ENCODE measurements at places on chromosomes 7 and 10.
A peak's percentile ranks its signal among the peaks of the same experiment; 100 is the strongest.

GRCh38 chr10:62234077-62234605, 34.5 kb downstream of the RTKN2 start:
- DNase-seq: no peak

GRCh38 chr7:55548295-55548731, 24.0 kb downstream of the VOPP1 start:
- no peak for DNase-seq

- DNase-seq: no peak
Observed at GRCh38 chr7:150751702-150752101, 14.5 kb downstream of the GIMAP5 start.

DNA sequence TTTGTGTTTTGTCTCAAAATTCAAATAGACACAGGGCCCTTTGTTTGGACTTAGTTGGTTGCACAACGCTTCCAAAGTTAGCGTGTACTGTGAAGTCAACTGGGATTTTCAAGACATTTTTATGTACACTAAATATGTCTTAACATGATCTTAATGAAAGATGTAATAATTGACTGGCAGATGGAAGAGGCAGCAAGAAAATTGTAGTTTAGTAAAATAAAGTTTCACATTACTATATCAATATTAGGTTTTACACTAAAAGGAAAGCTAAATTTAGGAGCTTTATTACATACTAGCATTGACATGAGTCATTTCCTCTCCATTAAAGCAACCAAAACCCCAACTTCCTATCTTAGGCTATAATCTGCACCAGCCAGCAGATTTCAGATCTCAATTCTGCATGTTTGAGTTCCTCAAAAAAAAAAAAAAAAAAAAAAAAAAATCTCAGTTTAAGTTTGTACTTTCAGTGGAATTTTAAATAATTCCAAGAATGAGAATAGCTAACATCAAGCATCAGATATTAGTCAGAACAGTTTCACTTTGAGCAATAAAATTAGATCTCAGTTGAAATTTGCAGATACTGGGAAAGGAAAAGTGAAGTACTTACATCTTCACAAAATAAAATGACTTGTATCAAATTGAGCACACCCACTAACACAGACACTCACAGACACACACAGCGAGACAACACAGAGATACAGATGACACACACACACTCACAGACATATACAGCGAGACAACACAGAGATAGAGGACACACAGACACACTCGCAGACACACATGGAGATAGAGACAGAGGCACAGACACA, 346.6 kb upstream of the KLF6 start:
- peak; percentile 82 for DNase-seq

GRCh38 chr7:24576171-24577025, 3.1 kb downstream of the PALS2 start:
- DNase-seq: peak; percentile 49

- DNase-seq: no peak
Observed at GRCh38 chr10:29669149-29669548, 34.4 kb upstream of the SVIL start.

GRCh38 chr7:3430588-3430987, 129.5 kb downstream of the SDK1 start:
- DNase-seq: no peak

- DNase-seq: peak; percentile 65
Observed at GRCh38 chr7:92836489-92836999, at the start of gene CDK6. CDK6 (minus strand) TSS chr7:92836573; CDS start chr7:92833323, 3,250 bp downstream.

DNA sequence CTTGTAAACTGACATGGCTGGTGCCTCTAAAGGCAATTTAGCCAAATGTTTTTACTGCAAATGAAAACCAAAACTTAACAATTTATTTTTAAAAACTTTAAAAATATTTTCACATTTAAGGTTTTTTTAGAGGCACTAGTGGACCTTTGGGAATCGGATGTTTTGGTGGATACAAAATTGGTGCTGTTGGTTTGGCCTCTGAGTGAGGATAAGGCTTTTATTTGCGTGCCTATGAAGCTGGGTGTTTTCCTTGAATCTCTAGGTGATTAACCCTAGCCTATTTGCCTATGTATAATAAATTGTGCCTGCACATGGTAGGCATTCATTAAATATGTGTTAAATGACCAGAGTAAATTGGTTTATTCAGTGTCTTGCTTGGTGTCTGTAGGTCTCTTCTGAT, 2.9 kb upstream of the SGCE start:
- no peak for DNase-seq

GRCh38 chr10:58268454-58268945, 462 bp upstream of the CISD1 start:
- DNase-seq: no peak

GRCh38 chr7:116697761-116698160, 25.8 kb downstream of the MET start:
- DNase-seq: no peak

GRCh38 chr10:11225935-11226334, 208.3 kb downstream of the CELF2 start:
- peak; percentile 73 for DNase-seq

DNA sequence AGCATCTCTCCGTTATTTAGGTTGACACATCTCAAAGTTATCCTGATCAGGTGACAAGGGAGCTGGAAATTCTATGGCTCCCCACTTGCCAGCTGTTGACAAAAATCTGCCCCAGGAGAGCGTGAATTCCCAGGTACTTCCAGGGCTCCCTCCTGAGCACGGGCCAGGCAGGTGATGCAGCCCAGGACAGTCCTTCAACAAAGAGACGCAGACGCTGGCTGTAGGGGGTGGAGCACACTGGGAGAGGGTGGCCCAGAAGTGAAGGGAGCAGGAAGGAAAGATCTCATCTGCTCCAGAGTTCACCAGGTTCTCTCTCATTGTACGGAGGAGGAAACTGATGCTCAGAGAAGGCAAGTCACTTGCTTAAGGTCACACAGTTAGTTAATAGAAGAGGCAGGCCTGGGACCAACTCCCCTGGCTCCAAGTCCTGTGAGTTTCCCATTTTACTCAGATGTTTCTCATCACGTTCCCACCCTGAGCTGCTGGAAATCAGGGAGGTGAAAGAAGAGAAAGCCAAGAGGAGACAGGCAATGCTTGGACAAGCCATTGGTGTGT, 41.0 kb upstream of the CHST3 start:
- DNase-seq: no peak

- DNase-seq: no peak
Observed at GRCh38 chr7:129569811-129570215, 41.7 kb upstream of the NRF1 start.

Data from CD4-positive, alpha-beta T cell treated with Interleukin-10 for 1 hour (primary cell).